ENCODE measurements at places on chromosomes 3 and 15.

DNA sequence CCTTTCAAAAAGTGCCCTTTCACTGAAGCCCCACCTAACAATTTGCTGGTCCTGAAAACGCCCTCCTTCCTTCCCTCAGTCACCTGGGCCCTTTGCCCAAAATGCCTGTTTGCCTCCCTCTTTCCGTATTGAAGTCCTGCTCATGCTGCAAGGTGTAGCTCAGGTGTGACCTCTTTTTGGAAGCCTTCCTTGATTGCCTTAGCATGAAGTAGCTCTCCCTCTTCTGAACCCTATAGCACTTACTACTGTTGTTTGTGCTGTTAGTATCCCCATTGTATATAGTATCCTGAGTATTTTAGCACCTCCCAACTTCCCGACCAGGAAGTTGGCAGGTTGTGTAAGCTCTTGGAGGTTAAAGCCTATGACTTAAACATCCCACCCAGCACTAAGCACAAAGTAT lies 1.7 kb downstream of the PLS1 start:
- H3K4me3 ChIP-seq = peak overlapping the region; percentile 99
- H3K27me3 ChIP-seq = peaks cover 5% of the 10 kb centered on the region
- H3K4me1 ChIP-seq = peaks cover 16% of the 10 kb centered on the region
- peaks cover 10% of the 10 kb centered on the region for H3K36me3 ChIP-seq
- H3K27ac ChIP-seq = no peak overlapping the region

- no peaks in the 10 kb centered on the region for H3K27me3 ChIP-seq
- peak overlapping the region; percentile 44 for H3K27ac ChIP-seq
- peaks cover 41% of the 10 kb centered on the region for H3K4me1 ChIP-seq
- no peak for DNase-seq
- H3K36me3 ChIP-seq = peaks cover 22% of the 10 kb centered on the region
Observed at GRCh38 chr3:120418866-120419490, 31.8 kb downstream of the FSTL1 start.

DNA sequence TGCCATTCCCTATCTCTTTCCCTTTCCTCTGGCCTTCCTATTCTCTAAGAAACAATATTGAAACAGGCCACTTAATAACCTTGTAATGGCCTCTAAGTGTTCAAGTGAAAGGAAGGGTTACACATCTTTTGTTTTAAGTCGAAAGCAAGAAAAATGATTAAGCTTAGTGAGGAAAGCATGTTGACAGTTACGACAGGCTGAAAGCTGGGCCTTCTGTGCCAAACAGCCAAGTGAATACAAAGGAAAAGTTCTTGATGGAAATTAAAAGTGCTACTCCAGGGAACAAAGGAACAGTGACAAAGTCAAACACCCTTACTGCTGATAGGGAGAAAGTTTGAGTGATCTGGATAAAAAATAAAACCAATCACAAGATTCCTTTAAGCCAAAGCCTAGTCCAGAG lies 54.2 kb downstream of the SENP2 start:
- H3K4me1 ChIP-seq = no peaks in the 10 kb centered on the region
- H3K36me3 ChIP-seq = peaks cover 9% of the 10 kb centered on the region
- no peak overlapping the region for H3K27ac ChIP-seq
- H3K27me3 ChIP-seq = no peaks in the 10 kb centered on the region
- H3K4me3 ChIP-seq = no peak overlapping the region

DNA sequence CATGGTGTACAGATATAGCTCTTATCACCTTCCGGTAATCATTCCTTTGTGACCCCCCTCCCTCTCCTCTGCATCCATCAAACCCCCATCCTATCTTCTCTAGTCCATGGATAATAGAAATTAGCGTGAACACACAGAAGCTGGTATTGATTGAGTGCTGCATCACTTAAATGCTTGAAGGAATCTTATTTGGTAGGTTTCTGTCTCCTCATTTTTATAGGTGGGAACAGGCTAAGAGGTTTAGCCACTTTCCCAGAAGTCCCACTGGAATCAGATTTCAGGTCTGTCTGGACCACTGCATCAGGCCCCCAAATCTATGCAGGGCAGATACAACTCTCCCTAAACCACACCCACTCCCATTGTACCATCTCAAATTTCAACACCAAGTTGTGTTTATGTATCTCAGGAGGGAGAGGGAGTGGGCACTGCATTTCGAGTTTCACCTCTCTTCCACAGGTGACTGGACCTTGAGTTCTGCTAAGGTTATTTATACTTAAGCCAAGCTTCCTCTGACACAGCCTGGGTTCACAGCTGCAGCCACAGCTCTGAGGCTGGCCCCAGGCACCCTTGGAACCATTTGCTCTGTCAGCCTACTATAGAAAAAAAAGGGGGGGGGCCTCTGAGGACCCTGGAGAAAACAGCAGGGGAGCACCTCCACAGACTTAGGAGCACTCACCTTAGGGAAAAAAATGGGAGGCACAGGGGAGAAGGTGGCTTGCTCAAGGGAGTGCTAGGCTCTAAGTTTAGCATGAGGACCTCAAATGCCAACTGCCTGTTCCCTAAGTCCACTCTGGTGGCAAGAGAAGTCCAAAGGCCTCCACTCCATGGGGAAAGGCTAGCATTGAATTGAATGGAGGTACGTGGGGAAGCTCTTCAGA lies 2.1 kb upstream of the NMB start:
- H3K27ac ChIP-seq = no peak overlapping the region
- H3K4me1 ChIP-seq = peaks cover 12% of the 10 kb centered on the region
- peaks cover 3% of the 10 kb centered on the region for H3K36me3 ChIP-seq
- peaks cover 5% of the 10 kb centered on the region for H3K27me3 ChIP-seq

- DNase-seq = no peak
- peaks cover 38% of the 10 kb centered on the region for H3K27me3 ChIP-seq
- H3K27ac ChIP-seq = no peak overlapping the region
- H3K4me1 ChIP-seq = peaks cover 27% of the 10 kb centered on the region
- H3K36me3 ChIP-seq = no peaks in the 10 kb centered on the region
- H3K4me3 ChIP-seq = peak overlapping the region; percentile 89
Observed at GRCh38 chr3:159766563-159767185, 222.0 kb upstream of the IL12A start.

GRCh38 chr15:47484059-47484458 lies 233.2 kb upstream of the SEMA6D start:
- H3K4me1 ChIP-seq = peaks cover 4% of the 10 kb centered on the region
- no peak overlapping the region for H3K4me3 ChIP-seq
- H3K27me3 ChIP-seq = no peaks in the 10 kb centered on the region
- DNase-seq = no peak
- H3K36me3 ChIP-seq = peaks cover 3% of the 10 kb centered on the region

DNA sequence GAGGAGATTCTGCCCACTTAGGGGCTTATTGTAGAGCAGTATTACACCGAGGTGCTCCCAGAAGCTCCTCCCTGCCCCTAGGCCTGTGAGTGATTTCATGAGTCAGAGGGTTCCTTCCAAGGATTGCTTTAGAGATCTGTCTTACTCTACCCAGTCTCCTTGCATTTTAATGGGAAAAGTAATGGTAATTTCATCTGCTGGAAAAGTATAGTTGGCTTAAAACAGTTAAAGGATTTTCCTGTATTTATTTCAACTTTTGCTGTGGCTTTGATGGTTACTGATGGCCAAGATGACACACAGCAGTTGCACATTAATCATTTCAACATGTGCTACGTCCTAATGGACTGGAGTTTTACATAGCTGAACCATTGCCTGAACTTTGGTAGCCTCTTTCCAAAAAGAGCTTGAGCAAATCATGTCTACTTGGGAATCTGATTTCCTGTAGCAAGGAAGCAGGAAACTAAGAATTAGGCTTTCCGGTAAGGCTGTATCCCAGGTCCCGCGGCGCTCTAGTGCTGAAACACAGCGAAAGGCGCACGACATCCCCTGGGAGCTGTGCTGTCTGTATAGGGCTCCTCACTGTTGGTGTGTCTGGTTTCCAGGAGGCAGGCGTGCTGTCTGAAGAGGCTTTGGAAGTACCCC lies 9.2 kb upstream of the PGPEP1L start:
- peaks cover 18% of the 10 kb centered on the region for H3K4me1 ChIP-seq
- H3K36me3 ChIP-seq = no peaks in the 10 kb centered on the region
- H3K4me3 ChIP-seq = peak overlapping the region; percentile 71

- no peaks in the 10 kb centered on the region for H3K4me1 ChIP-seq
- no peak overlapping the region for H3K27ac ChIP-seq
- no peak for DNase-seq
- no peak overlapping the region for H3K4me3 ChIP-seq
- H3K27me3 ChIP-seq = peaks cover 36% of the 10 kb centered on the region
- no peaks in the 10 kb centered on the region for H3K36me3 ChIP-seq
Observed at GRCh38 chr3:121758727-121759450, 9.3 kb upstream of the GOLGB1 start.

GRCh38 chr3:149808209-149808829 lies 4.7 kb upstream of the RNF13 start:
- H3K27ac ChIP-seq = no peak overlapping the region
- DNase-seq = no peak
- H3K27me3 ChIP-seq = peaks cover 14% of the 10 kb centered on the region
- H3K4me1 ChIP-seq = peaks cover 9% of the 10 kb centered on the region
- H3K4me3 ChIP-seq = no peak overlapping the region
- no peaks in the 10 kb centered on the region for H3K36me3 ChIP-seq

- H3K36me3 ChIP-seq = peaks cover 34% of the 10 kb centered on the region
- H3K4me3 ChIP-seq = no peak overlapping the region
- H3K27ac ChIP-seq = no peak overlapping the region
- H3K27me3 ChIP-seq = no peaks in the 10 kb centered on the region
- no peak for DNase-seq
- no peaks in the 10 kb centered on the region for H3K4me1 ChIP-seq
Observed at GRCh38 chr3:3170998-3171397, 8.5 kb downstream of the CRBN start.

DNA sequence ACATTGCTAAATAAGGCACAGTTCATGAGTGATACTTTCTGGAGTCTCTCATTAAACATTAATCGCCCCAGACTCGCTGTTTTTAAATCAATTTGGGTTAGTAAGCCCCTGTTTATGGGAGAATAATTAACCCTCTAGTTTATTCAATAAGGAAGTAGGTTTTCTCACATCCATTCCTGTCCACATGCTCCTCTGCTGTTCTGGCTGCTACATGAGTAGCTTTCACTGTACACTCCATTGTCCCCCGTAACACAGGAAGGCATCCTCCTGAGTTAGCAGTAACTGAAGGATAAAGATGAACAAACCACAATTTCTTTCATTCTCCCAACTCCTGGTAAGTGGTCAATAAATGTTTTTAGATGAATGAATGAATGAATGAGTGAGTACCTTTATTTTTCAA lies 378.5 kb downstream of the DIPK2A start:
- H3K4me3 ChIP-seq = no peak overlapping the region
- H3K4me1 ChIP-seq = peaks cover 17% of the 10 kb centered on the region
- no peak overlapping the region for H3K27ac ChIP-seq
- no peaks in the 10 kb centered on the region for H3K27me3 ChIP-seq

GRCh38 chr3:108106031-108106430 lies 15.2 kb upstream of the CD47 start:
- H3K4me1 ChIP-seq = peaks cover 42% of the 10 kb centered on the region
- DNase-seq = no peak
- H3K36me3 ChIP-seq = peaks cover 3% of the 10 kb centered on the region
- H3K27me3 ChIP-seq = no peaks in the 10 kb centered on the region

DNA sequence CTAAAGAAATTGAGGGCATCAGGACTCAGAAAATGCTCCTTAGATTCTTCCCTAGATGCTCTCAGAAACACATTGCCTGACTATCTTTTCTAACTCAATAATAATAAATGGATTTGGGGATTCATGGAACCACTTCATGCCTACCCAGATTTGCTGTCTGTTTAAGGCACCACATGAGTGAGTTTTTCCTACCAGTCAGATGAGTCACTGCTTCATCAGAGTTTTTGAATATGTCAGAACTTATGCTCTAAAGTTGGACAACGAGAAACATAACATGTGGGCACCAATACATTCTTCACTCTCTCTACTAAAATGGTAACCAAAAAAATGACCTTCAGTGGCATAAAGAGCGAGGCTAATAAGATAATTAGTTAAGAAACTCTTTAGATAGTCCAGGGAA lies 1135.1 kb downstream of the TUSC7 start:
- peaks cover 3% of the 10 kb centered on the region for H3K27me3 ChIP-seq
- no peak for DNase-seq
- H3K4me3 ChIP-seq = no peak overlapping the region

DNA sequence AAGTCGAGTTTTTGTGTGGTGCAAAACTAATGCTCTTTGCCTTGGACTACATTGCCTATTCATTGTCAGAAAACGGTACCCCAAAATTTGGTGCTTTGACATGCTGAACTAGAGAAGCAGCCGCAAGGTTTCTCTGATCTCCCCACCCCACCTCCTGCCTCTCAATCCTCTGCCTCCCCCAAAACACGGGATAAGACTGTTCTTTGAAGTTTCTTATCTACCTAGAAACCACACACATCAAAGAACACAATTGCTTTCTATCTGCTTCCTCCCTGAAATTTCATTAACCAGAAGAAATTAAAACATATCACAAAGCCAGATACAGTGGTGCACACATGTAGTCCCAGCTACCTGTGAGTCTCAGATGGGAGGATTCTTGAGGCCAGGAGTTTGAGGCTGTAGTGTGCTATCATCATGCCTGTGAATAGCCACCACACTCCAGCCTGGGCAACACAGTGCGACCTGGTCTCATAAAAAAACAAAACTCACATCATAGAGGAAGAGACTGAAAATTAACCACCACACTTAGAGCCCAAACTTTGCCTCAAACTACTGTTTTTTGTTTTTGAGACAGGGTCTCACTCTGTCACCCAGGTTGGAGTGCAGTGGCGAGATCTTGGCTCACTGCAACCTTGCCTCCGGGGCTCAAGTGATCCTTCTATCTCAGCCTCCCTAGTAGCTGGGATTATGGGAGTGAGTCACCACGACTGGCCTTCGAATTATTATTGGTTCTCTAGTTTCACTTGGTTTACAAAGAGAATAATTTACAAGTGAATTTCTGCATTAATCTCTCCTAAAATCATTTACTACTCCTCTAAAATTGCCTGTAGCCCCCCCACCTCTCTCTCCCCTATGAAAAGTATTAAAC lies 2.7 kb upstream of the PCNP start:
- H3K4me3 ChIP-seq = no peak overlapping the region
- peaks cover 12% of the 10 kb centered on the region for H3K4me1 ChIP-seq
- no peak overlapping the region for H3K27ac ChIP-seq
- H3K27me3 ChIP-seq = no peaks in the 10 kb centered on the region

DNA sequence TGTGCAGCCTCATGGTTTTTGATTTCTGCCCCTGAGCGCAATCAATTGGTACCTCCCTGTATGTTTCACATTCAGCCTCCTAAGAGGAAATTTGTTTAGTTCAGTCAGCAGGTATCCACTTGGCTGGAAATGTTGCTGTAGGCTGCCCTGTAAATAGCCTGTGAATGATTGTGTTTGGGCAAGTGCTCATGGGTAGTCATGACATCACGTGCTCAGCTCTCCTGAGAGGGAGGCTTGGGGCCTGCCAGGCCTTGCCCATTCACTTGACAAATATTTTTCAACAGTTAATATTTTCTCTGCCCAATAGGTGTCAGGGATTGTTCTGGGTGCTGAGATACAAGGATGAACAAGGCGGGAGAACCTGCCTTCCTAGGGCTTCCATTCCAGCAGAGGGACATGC lies 13.3 kb downstream of the HRH1 start:
- no peaks in the 10 kb centered on the region for H3K36me3 ChIP-seq
- H3K27me3 ChIP-seq = peaks cover 25% of the 10 kb centered on the region
- H3K4me3 ChIP-seq = no peak overlapping the region
- no peak for DNase-seq
- H3K4me1 ChIP-seq = peaks cover 6% of the 10 kb centered on the region

DNA sequence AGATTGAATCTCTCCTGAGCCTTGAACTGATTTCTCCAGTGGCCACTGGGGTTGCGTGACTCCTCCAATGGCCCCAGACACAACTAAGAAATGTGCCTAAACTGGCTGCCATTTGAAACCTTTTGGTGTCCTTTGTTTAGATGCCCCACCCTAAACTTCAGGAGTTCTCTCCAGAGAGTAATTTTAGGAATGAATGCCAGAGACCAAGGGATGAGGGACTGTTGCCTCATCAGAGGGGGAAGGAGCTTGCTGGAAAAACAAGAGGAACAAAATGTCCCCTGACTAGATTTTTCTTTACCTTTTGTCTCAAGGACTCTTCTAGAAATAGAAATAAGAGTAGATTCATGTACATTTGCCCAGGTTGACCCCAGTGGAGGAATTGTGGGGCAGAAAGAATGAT lies 8.1 kb upstream of the ADPRH start:
- H3K4me1 ChIP-seq = no peaks in the 10 kb centered on the region
- no peaks in the 10 kb centered on the region for H3K36me3 ChIP-seq
- DNase-seq = no peak
- no peak overlapping the region for H3K4me3 ChIP-seq
- H3K27ac ChIP-seq = no peak overlapping the region

Measured in type B pancreatic cell (in vitro differentiated cells).